ENCODE measurements at places on chromosomes 7 and 10.

GRCh38 chr10:72030762-72031543 lies 57.4 kb downstream of the SPOCK2 start:
- peak; percentile 92 for DNase-seq

DNA sequence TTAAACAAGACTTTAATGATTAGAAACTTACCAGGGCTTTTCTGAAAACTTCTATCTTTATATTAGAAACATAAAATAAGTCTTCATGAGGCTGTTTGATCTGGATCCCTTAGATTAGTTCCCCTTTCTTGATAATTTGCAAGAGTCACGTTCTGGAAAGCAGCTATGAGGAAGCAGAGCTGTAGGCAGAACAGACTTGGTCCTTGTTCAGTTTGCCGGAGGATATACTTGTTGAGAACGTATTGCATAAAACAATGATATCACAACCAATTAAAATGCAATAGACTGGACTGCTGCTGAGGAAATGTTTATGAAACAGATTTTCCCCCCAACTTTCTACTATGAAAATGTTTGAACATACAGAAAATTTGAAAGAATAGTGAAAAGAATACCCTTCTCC lies 2.8 kb downstream of the SAMD9L start:
- no peak for DNase-seq

DNA sequence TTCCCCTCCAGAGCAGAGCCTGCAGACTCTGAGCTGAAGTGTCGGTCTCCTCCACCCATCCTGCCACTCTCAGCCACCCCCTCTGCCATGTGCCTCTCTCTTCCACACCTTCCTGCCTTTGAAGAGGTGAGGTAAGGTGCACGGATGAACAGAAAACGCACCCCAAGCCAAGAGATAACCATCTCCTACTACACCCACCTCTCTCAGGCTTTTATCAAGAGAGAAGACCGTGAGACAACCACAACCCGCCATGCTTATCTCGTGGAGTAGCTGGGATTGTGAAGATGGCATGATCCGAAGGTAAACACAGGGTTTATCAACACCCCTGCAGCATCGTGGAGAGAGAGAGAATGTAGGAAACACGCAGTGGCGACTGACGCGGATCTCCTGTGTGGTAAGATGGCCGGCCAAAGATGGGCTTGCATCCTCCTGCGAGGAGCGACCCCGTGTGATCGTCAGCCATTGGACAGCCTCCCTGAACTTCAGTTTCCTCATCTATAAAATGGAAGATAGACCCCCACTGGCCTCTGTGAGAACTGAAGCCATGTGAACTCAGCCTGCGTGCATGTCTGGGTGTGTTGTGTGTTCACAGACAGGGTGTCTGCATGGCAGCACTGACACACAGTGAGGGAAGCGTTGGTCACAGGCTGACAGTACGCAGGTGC lies 219.0 kb downstream of the DIP2C start:
- no peak for DNase-seq

DNA sequence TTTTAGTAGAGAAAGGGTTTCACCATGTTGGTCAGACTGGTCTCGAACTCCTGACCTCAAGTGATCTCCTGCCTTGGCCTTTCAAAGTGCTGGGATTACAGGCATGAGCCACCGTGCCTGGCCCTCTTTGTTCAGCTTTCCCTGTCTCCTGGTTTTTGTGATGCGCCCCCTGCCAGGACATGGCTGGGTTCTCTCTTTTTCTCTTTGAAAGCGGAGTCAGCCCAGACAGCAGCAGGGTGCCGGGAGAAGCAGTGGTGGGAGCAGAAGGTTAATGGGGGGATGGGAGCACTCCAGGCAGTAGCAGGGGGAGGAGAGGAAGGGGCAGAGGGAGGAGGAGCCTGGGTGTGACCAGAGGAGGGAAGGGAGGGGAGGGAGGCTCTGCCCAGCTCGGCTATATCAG lies 1.8 kb downstream of the MUC3A start:
- no peak for DNase-seq

- no peak for DNase-seq
Observed at GRCh38 chr7:111027396-111027795, 63.5 kb upstream of the LRRN3 start.

- no peak for DNase-seq
Observed at GRCh38 chr10:69662901-69663300, 32.9 kb downstream of the FAM241B start.

DNA sequence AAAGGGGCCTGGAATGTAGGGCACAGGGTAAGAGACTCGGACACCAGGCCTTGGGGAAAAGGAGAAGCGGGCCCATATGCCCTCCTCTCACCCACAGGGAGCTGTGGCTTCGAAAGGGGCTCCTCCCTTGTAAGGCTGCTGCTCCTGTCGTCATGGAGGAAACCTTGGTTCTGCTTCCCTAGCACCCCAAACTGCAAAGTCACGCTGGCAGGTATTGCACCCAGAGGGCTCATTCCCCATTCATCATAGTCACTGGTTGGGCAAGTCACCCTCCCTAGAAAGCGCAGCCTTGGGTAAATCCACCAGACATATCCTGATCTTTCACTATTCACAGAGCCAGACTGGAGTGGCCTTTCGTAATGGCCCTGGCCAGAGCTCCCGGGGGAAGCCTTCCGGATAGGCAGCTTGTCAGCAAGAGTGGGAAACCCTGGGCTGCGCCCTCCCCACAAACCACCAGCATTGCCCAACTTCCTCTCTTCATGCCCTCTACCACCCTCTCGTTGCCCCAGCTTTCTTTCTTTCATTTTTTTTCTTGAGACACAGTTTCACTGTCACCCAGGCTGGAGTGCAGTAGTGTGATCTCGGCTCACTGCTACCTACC lies 121.0 kb downstream of the HIP1 start:
- peak; percentile 85 for DNase-seq

- no peak for DNase-seq
Observed at GRCh38 chr7:1560620-1561031, 4.6 kb upstream of the TMEM184A start.

- DNase-seq: no peak
Observed at GRCh38 chr7:115267503-115267902, 345.6 kb downstream of the MDFIC start.

DNA sequence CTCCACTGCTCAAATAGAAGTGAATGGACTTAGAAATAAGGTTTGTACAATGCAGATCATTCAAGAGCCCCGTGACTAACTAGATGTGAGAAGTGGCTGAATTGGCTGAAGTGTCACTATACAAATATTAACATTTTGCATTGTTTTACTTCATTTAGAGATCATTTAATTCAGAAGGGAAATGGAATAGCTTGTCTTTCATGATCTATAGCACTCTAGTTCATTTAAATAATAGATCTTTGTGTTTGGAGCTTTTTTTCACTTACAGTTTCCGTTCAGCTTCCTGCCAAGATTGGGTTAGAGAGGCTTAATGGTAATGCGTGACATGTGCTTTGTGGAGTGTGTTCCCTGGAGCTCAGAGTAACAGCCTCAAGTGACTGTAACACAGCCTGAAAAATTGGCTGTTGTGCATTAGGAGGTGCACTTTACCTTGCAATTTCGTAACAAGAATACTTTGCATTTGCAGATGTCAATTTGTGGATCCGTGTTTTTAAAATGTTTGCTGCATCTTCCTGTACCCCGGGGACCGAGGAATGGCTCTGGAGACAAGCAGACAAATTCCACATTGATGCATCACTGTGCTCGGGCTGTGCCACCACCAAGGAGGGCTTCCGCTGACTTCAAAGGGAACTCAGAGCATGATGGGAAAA lies 170.3 kb downstream of the NRP1 start:
- DNase-seq: no peak

GRCh38 chr10:17453373-17454091 lies 863 bp downstream of the ST8SIA6 start:
- DNase-seq: peak; percentile 76

DNA sequence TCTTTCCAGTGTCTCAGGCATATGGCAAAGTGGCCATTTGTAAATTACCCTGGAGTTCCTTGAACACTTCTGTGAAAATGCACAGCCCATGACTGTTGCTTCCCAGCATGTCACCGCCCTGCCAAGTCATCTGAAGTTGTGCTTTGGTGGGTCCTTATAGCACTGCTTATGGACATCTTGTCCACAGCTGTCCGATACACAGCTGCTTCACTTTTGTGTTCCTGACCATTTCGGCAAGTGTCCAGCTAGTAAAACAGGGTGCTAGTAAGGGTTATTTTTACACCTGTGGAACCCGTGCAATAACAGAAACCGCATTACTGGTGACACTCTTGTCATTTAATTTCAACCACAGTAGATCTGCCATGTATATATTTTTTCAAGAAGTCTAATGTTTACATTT lies 29.7 kb downstream of the PIP4K2A start:
- DNase-seq: no peak

DNA sequence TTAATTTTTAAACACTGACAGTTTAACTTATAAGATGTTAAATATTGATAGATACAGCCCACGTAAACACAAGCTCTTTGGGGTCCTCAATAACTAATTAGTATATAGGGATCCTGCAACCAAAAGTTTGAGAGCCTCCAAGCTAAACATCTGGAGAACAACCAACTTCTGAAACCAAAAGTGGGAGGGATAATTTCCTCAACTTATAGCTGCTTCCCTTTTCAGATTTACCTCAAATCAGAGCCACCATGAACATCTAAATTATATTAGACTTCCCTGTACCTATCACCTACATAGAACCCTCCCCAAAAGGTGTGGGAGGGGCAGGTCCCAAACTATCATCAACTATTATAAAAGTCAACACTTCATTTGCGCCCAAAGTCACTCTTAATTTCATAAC lies 8.6 kb downstream of the PSAP start:
- no peak for DNase-seq

- no peak for DNase-seq
Observed at GRCh38 chr10:35637462-35637861, 4.6 kb downstream of the FZD8 start.

GRCh38 chr10:76935941-76936613 lies 701.5 kb downstream of the KCNMA1 start:
- DNase-seq: no peak

DNA sequence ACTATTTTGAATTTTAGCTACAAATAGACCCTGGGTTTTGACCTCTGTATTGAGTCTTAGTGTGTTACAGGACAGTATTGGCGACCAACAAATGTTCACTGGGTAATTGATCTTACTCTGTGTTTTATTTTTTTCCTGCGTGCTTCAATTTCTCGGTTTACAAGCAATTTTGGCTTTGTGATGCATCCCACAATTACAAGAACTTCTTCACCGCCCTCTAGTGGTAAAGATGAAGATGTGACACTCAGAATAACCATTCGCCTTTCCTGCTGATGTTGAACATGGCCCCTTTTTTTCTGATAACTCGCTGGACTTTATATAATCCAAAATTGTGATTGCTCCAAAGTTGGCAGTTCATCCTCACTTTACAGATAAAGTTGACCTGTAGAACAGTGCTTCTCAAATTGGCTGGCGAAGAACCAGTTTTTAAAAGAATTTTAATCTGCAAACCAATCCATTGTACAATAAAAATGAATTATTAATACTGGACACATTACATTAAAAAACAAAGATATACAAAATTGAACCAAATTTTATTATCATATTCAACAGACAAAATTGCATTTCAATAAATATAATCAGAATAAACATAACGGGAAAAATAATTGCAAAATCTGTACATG lies 20.2 kb upstream of the SMC3 start:
- no peak for DNase-seq

GRCh38 chr10:122338609-122339441 lies 35.7 kb upstream of the PLEKHA1 start:
- DNase-seq: no peak

DNA sequence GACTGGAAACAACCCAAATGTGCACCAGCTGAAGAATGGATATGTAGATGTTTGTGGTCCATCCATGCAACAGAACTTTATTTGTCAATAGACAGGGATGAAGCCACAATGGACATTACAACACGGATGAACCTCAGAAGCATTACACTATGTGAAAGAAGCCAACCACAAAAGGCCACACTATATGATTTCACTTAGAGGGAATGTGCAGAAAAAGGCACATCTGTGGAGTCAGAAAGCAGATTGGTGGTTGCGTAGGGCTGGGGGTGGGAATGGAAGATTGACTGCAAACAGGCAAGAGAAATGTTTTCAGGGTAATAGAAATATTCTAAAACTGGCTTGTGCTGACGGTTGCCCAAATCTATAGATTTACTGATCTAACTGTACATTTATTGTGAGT lies 34.3 kb upstream of the WASHC2A start:
- DNase-seq: no peak

GRCh38 chr7:80427218-80427617 lies 84.6 kb downstream of the GNAT3 start:
- no peak for DNase-seq

DNA sequence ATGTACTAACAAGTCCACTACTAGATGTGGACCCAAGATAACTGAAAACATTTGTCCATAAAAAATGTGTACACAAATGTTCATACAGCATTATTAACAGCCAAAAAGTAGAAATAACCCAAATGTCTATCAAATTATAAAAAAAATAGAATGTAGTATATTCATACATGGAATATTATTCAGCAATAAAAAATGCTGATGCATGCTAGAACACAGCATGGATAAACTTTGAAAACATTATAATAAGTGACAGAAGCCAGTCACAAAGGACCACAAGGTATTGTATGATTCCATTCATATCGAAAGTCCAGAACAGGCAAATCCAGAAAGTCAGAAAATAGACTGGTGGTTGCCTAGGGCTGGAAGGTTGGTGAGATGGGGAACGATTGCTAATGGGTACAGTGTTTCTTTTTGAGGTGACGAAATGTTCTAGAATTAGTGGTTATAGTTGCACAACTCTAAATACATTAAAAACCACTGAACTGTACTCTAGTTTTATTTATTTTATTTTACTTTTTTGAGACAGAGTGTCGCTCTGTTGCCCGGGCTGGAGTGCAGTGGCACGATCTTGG lies 43.3 kb upstream of the ANLN start:
- no peak for DNase-seq

GRCh38 chr10:71436268-71437125 lies 39.8 kb downstream of the CDH23 start:
- DNase-seq: no peak

DNA sequence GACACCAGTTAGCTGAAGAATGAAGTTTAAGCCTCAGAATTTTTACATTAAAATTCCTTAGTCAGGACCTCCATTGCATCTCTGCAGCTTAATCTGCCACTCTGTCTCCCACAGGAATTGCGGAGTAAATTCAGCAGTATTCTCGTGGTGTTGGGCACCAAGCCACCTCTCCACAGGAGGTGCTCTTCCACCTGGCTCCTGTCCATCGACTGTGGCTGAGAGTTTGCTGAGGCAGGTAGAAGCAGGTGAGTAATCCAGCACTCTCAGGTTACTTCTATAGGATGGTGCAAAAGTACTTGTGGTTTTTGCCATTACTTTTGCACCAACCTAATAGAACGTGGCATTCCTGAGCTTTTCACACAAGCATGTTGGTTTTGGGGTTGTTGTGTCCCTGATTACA lies 134.1 kb downstream of the GFRA1 start:
- no peak for DNase-seq

GRCh38 chr7:129225206-129225930 lies 538 bp downstream of the AHCYL2 start:
- peak; percentile 82 for DNase-seq

GRCh38 chr7:5774136-5774535 lies 7.3 kb downstream of the RNF216 start:
- DNase-seq: no peak
